Brain microvascular endothelial cell (primary cell): ENCODE measurements at places on chromosomes 7 and 10.

DNA sequence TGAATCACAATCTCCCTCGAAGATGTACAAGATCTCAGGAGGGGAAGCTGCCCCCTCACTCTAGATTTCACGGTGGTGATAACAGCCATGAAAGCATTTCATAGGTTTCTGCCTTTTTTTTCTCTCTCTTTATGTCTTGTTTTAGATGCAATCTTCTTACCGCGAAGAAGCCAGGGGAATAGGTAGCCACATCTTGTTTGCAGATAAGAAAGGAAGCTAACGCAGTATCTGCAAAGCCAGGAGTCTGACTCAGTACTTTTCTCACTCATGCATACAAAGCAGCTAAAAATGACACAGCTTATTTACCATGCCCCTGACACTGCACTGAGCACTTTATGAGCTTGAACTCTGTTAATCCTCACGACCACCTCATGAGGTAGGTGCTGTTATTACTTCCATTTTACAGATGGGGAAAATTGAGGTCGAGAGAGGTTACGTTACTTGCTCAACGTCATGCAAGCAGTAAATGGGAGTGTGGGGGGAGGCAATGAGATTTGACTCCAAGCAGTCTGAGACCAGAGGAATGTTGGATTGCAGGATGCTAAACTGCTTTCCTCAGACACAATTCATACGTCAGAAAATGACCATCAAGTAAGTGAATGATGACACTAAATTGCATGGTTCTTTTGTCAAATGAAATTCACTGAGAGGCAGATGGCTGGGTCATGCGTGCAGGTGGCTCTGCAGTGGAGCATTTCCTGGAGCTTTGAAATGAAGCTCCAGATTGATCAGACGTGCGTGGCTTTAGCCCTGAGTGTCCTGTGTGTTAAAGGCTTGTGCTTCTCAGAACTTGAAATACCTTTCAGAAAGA is 3.3 kb downstream of the MAP3K8 start:
- DNase-seq = peak; percentile 69

GRCh38 chr10:6543431-6544005 is 36.6 kb downstream of the PRKCQ start:
- no peak for DNase-seq

GRCh38 chr7:97871659-97872024 is 566 bp downstream of the ASNS start:
- no peak for DNase-seq

- DNase-seq = no peak
Measured at GRCh38 chr7:151514461-151515275, 5.0 kb downstream of the RHEB start.

DNA sequence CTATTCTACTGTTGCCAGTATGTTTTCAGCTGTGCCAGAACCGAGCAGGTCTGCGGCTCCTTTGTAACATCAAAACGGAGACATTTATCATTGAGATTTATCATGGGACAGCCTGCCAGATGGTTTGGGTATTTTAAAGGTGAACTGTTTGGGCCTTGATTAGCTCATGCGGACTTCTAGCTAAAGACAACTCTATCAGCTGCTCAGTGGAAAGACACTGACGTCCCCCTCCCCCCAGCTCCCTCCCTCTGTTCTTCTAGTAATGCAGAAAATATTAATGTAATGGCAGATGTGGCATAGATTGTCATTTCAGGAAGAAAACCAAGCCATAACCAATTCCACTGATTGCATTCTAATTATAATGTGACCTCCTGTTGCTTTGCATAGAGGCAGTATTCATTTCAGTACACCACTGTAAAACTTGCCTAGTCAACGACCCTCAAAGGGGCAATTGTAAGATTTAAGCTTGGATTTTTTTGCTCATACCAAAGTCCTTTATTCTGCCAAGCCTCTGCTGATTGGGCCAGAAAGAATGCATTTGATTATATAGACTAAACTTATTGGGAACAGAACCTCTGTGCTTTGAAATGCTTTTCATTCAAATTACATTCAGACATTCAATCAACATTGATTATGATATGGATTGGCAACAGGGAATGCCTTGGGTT is 966.8 kb downstream of the LRMDA start:
- peak; percentile 43 for DNase-seq

- DNase-seq = peak; percentile 21
Measured at GRCh38 chr10:38054361-38054797, 39.8 kb upstream of the ZNF37A start.

- DNase-seq = no peak
Measured at GRCh38 chr10:127122831-127123230, 73.6 kb downstream of the INSYN2A start.

- no peak for DNase-seq
Measured at GRCh38 chr7:72577107-72577506, 165.0 kb upstream of the CALN1 start.

DNA sequence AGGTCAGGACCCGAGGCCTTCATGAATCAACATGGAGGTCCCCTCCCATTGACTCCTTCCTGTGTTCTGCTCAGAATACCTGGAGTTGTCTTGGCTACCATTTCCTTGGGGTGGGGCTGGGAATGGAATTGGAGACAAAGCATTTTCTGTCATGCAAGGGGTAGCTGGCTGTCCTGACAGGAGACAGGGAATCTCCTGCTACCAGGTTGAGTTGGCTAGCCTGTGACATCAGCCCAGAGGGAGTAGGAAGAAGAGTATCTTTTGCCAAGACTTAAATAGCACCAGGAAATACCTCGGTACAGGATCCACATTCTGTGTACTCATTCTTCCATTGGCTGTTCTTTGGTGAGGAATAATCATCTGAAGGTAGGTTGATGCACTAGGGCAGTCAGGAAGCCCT is 4.9 kb downstream of the ZDHHC16 start:
- DNase-seq = no peak

- no peak for DNase-seq
Measured at GRCh38 chr10:70843333-70843732, 27.6 kb downstream of the SGPL1 start.

- DNase-seq = peak; percentile 96
Measured at GRCh38 chr10:3886641-3887251, 101.7 kb upstream of the KLF6 start.
